ENCODE measurements at places on chromosomes 12 and 14.

GRCh38 chr12:102958073-102958829 lies 777 bp downstream of the ASCL1 start:
- no peak for DNase-seq

DNA sequence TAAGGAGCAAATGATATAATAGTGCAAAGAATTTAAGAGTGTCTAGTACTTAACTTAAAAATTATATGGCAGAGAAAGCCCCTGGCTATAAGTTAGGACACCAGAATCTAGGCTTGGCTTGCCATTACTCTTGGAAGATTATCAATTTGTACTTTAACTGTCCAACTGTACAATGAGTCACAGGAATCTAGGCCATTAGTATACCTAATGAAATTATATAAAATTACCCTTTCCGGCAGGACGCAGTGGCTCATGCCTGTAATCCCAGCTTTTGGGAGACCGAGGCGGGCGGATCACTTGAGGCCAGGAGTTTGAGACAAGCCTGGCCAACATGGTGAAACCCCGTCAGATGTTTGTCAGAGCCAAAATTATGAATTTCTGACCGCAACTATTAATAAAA lies 691 bp upstream of the OR6S1 start:
- DNase-seq = no peak

- no peak for DNase-seq
Measured at GRCh38 chr14:30297876-30298795, 260.8 kb upstream of the G2E3 start.

GRCh38 chr12:28034271-28034670 lies 61.7 kb upstream of the PTHLH start:
- no peak for DNase-seq

GRCh38 chr12:6827437-6827911 lies 733 bp upstream of the P3H3 start:
- peak; percentile 66 for DNase-seq

DNA sequence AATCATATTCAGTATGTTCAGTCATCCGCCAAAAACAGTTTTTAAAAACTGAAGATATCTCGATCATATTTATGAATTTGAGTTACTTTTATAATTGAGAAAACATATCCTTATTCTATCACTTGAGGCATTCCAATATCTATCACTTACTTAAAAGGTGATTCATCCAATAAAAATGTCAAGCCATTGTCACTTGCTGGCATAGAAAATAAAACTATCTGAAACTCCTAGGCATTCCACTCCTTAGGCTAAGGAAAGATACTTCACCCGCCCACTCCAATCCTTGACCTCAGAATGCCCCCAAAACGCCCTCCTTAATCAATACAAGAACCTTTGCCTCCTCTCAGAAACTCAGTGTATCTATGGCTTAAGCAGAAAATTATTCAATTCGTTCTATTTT lies 51.3 kb upstream of the AMIGO2 start:
- DNase-seq = no peak

GRCh38 chr12:32089586-32089985 lies 17.1 kb upstream of the BICD1 start:
- no peak for DNase-seq

DNA sequence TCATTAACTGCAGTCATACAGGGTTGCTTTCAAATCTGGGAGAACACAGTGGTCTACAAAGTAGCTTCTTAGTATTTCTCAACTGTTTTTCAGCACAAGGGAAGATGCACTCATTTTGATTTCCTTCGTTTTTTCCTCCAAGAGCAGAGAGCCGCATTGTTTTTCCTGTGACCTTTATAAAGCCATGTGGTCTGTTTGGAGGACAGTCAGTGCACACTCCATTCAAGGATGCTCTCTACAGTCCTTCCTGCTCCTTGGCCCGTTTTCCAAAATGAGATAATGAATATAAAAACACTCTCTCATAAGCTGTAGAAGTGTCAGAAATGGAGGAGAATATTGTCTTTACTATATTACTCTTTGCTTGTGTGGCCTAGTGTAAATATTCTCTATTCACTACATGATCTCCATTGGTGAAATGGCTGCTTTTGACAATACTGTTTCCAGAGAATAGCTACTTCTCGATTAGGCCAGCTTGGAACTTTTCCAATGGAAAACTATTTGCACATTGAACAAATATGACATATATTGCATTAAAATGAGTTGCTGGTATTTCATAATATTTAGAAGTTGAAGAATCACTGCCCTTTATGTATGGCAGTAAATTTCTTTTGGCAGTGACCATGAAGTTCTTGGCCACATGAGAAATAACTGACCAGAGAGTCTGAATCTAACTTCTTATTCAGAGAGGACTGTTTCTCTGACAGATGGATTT lies 393.1 kb upstream of the RGS6 start:
- DNase-seq = no peak

DNA sequence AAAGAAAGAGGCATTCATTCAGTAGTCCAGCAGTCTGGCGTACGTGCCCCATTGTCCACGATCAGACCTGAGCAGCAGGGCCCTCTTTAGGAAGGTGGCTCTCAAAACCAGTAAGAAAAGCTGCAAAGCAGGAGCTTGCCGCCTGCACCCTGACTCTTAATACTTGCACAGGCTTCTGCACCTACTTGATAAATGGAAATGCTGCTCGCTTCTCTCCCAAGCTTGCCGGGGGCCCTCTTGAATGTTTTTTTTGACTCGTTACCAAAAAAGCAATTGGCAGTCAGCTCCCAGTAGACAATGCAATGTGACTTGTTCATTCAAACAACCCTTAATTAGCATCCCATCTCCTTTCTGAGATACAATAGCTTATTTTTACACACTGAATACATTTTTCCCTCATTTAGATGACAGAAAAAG lies 27.2 kb upstream of the PTPRB start:
- DNase-seq = no peak

- DNase-seq = no peak
Measured at GRCh38 chr14:74976264-74977113, 21.1 kb upstream of the PGF start.

- DNase-seq = no peak
Measured at GRCh38 chr14:28782301-28782700, 15.7 kb downstream of the FOXG1 start.

GRCh38 chr12:113744802-113745395 lies 221.2 kb downstream of the RBM19 start:
- DNase-seq = no peak

- no peak for DNase-seq
Measured at GRCh38 chr12:31626270-31626995, 33.1 kb upstream of the ETFBKMT start.

DNA sequence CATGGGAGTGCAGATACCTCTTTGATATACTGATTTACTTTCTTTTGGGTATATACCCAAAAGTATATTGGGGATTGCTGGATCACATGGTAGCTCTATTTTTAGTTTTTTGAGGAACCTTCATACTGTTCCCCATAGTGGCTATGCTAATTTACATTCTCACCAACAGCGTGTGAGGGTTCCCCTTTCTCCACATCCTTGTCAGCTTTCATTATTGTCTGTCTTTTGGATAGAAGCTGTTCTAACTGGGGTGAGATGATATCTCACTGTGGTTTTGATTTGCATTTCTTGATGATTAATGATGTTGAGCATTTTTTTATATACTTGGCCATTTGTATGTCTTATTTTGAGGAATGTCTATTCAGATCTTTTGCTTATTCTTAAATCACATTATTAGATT lies 44.1 kb upstream of the JDP2 start:
- no peak for DNase-seq

DNA sequence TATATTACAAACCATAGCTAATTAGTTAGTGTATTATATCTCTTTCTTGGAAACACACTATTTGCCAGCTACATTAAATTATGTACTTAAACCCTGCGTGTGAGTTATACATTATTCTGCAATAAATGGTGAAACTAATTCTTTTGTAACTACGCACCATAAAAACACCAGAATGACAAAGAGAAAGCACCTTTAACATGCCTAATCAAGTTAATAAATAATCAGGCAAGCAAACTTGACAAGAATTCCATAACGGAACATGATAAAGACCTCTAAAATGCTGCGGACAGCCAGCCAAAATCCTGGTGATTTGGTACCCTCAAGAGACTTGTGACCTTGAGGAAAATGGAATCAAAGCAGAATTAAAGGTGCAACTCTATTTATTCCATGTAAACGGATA lies 375.3 kb upstream of the KITLG start:
- no peak for DNase-seq

- no peak for DNase-seq
Measured at GRCh38 chr12:53780323-53780722, 28.5 kb upstream of the CISTR start.

GRCh38 chr14:103870891-103871595 lies 23.7 kb upstream of the PPP1R13B start:
- no peak for DNase-seq

GRCh38 chr12:66365718-66366490 lies 63.6 kb downstream of the HELB start:
- no peak for DNase-seq

DNA sequence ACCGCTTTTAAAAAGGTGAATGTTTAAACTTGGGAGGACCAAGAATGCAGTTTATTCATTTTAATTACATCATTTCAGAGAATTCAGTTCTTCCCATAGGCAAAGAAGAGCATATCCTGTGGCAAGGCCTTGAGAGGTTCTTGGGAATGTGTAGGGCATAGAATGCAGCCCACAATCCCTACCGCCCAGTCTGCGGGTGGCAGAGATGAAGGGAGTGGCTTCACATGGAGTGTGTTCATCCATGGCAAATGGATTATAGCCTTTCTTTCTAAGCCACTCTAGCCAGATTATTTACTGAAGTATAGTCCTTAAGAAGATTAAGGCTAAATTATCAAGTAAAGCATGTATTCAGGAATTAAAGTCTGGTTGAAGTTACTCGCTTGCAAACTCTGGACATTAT lies 97.4 kb downstream of the TSPAN8 start:
- DNase-seq = no peak

DNA sequence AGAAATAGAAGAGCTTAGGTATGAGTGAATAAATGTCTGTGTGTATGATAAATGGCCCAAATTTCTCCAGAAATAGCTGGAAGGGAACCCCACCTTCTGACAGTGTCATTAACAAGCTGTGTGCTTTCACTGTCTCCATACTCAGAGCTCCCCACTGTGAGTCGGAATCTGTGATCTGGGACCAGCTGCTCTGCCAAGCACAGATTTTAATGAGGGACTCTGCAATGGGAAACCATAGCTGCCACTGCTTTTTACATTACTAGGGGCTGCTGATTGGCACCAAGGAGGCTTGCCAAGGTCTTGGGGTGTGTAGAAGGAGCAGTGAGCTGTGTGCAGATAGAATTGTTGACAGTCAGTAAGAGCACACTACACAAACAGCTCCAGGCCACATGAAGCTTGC lies 244.2 kb upstream of the CCDC196 start:
- no peak for DNase-seq

GRCh38 chr14:64995291-64995690 lies 8.6 kb downstream of the FNTB start:
- DNase-seq = no peak

DNA sequence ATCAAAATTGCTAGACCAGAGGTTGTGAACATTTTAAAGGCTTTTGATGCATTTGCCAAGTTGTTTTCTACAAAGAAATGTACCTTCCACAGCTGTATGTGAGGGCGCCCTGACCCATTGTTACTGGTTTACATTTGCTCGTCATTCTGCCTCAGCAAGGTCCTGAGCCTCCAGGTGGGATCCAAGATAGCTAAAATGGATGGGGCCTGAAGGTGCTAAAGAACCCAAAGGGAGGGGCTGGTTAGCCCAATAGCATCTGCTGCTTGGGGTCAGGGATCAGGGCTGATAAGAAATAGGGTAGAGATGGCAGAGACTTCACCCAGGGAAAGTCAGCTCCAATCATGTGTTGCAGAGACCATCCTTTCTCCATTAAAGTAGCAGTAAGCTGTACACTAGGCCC lies 43.1 kb downstream of the GALNT16 start:
- no peak for DNase-seq

All from Jurkat, Clone E6-1 (cell line).